Activated CD4-positive, alpha-beta T cell treated with anti-CD3 and anti-CD28 coated beads, Interleukin-2, amount 10 ng/mL, durations not matched to agents 7 days and 5 days (primary cell): ENCODE measurements at places on chromosomes 1 and 21. TPM values are rescaled to one million over a fixed set of nuclear protein-coding genes. Genes with fewer than 3 reads are reported as not detected.

GRCh38 chr1:119250299-119250698 lies 109.8 kb upstream of the WARS2 start:
- DNase-seq: no peak

DNA sequence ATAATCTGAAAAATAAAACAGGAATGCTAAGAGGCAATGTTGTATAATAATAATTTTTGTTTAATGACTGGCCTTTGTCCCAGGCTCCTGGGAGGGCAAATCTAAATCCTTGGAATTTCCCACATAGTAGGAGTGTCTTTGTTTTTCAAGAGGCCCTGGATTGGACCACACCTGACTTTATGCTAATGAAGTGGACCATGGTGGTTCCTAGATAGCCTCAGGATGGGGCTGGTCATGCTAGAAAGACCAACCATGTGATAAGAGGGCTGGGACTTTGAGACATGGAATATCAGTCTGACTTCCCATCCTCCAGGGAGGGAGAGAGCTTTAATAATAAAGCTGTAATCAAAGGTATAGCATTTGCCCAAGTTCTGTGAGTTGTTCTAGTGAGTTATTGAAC lies 138.2 kb upstream of the RAB4A start:
- no peak for DNase-seq

DNA sequence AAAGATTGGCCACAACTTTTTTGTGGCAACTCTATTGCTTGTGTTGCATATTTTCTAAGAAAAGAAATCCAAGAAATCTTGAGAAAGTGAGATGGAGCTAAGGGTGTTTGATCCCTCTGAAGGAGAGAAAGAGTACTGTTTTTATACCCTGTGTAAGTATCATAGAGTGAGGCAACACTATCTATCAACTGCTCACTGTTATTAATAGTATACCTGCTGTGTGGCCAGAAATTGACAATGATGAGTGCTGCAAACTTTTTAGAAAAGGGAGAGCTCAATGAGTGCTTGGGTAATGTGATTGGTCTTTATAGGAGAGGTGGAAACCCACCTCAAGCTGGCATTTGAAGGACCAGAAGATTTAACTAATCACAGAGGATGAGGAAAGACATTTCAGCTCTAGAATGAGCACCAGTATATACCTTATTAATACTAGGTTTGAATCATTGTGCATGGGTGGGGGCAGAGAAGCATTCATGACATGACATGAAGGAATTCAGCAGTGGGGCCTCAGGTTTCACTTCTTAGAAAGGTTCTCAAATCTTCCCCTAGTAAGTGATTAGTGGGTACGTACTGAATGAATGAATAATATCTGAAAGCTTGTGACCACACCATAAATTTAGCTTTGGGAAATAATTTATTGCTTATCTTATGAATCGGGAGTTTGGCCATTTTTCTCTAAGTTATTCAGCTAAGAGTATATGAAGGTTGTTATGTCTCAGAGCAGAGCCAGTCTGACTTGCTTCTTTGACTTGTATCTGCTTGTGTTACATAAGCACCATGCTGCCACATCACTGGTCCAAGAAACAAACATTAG lies 169.2 kb upstream of the SGIP1 start:
- no peak for DNase-seq

DNA sequence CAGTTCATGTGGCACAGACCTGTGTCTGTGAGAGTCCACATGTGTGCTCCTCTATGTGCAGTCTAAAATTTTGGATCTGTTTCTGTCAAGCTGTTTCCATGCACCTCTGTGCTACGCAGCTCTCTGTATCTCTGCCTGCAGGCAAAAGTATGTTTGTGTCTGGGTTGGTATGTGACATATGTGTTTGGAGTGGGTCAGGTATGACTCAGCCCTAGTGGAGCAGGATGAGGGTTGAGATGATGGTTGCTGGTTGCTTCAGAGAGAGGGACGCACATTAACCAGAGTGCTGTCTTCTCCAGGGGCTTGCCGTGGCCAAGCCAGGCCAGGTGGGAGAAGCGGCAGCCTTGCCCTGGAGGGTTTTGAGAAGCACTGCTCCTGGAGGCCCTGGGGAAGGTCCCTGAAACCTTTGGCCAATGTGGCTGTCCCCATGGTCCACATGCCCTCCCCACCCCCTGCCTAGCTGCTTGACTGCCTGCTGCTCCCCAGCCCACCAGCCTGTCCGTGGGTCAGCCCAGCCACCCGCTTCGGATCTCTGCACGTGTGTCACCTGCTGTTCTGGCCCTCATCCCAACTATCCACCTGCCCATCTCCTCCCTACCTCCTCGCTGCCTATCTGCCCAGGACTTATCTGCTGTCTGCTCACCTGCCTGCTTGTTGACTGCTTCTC lies 4.1 kb upstream of the EVA1B start:
- DNase-seq: no peak

- DNase-seq: no peak
Measured at GRCh38 chr1:35470977-35471613, 86.1 kb downstream of the KIAA0319L start.

- DNase-seq: no peak
Measured at GRCh38 chr1:6111991-6112689, 66.5 kb downstream of the KCNAB2 start.

- DNase-seq: no peak
Measured at GRCh38 chr1:89381618-89382017, 17.8 kb downstream of the GBP6 start.

- no peak for DNase-seq
Measured at GRCh38 chr1:114458237-114458777, 52.7 kb downstream of the TRIM33 start.

- no peak for DNase-seq
Measured at GRCh38 chr1:51981555-51981954, 8.9 kb downstream of the RAB3B start.

SPRR5 gene
- total RNA-seq: not detected

DNA sequence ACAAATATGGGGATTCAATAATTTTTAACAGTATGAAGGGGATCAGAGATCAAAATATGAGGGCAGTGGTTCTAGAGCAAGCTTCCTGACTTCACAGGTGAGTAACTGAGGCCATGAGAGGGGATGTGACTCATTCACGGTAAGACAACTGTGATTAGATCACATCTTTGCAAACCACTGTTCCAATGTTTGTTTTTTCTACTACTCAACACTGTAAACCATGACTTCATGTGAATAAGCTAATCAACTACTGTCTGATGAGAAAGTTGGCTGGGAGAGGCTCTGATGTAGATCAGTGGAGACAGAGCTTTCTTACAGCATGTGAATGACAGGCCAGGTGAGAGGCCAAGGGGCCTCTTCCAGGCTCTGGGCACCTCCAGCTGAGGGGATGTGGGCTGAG lies 84.7 kb downstream of the BRINP2 start:
- DNase-seq: no peak

DNA sequence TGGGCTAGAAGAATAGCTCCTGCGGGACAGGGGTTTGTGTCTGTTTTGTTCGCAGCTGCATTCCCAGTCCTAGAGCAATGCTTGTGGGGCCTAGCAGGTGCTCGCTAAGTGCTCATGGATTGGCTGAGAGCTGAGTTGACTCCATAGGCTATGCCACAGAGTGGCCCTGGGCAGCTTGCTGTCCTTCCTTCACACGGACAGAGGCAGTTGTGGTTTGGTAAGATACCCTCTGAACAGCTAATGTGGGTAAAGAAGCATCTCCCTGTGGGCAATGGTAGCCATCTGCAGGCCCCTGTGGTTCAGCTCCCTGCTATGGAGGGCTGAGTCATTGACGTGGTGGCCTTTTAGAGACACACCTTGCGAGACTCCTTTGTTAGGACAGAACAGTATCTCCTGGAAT lies 23.5 kb upstream of the LBR start:
- DNase-seq: no peak

GRCh38 chr1:234624724-234625117 lies 14.7 kb upstream of the IRF2BP2 start:
- no peak for DNase-seq

DNA sequence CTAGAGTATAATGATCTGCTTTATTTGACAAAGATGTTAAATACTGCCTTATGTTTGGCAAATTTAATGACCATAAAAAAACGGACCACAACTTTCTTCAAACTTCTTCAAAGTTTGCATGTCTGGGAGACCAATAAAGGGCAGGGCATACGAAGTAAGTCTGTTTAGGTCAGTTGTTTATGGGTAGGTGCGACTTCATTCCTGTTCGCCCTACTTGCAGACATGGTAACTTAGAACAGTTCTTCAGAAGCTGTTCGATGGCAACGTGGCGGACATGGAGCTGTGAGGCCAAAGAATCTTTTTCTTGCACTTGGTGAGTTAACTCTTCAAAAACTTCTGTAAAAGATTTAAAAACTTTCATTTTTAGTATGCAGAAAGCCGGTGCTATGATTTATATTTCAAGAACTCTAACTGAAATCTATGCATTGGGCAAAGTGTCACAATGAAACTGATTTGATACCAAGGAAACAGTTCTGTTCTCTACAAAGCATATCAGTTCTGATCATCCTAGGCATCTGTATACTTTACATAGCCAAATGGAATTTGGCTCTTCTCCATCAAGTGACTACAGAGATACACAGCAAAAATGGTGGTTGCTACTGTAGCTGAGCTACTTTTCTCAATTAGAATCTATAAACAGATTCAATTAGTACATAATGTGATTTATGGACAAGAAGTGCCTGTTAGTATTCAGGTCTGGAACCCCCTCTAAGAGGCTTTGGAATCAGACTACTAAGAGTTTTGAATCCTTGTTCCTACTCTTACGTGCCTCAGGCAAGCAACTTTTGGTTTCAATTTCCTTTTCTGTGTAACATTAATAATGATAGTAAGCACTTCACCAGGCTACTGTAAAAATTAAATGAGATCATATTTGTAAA lies 25.7 kb downstream of the C21orf91 start:
- peak; percentile 27 for DNase-seq

DNA sequence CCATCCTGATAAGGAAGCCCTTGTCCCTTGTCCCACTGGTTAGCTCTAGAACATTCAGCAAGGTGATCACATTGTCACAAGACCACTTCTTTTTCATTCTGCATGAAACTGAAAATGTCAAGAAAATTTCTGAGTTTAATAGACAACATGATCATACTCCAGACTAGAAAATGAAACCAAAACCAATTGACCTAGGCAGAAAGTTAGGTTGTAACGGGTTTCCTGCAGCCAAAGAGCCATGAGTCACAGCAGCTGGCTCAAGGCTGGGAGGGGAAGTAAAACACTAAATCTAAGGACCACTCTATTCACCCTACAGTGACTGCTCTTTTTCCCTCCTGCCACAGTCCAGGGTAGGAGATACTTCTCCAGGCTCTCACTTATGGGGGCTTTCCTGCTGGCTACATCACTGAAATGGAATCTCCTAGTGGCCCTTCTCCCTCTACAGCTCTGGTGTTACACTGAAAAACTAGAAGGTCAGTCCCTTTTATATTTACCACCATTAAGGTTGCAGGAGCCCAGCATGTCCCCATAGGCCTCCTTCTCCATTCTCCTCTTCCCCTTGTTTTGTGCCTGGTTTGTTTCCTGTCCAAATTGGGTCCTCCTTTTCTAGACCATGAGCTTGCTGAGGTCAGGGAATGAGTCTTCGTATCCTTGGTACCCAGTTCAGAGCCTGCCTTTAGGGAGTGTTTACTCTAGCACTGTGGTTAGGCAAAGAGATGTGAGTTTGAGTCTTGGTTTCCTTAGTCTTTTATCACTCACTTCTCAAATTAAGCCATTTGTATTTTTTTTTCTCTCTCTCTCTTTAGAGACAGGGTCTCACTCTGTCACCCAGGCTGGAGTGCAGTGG lies 236.5 kb upstream of the JUN start:
- DNase-seq: peak; percentile 65

DNA sequence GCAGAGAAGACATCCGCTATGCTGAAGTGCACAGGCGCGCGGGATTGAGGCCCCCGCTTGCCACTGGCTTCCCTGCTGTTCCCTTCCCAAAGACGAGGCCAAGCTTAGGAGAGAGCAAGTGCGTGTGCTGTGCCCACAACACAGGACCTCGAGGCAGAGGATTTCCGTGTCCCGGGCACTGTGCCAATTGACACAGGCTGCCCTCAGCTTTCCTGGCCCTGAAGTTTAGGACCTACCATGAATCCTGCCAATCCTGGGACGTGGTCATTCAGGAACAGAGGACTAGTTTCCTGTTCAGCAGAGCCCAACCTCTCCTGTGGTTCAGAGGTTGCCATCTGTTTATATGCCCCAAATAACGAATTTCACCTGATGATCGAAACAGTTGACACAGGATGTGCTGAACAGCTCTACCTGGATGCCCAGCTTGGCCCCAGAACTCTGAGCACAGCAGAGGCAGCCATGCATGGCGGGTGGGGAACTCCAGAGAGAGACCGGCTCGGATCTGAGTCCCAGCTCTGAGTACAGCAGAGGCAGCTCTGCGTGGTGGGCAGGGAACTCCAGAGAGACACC lies 22.0 kb downstream of the SLC37A1 start:
- no peak for DNase-seq

DNA sequence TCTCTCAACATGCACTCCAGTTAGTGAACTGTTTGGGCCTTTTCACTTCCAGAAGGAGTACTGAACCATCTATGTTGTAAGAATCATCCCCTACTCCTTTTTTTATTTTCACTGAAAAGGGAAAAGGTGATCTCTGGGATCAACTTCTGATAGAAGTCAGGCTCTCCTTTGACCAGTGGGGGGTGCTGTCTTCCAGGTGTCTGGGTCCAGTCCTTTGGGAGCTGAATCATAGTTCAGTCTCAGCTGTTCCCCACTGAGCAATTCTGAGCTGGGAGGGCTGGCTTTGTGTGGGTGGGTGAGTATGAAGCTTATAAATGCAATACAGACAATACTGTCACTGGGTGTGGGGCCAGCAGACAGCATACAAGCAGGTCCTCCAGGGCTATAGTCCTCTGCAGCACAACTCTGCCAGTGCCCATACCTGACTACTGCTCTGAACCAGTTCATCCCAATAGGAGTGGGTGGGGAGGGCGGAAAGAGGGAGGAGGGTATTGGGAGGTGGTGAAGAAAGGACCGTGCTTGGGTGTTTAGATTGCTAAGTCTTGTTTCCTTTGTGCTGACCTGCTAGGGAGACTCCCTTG lies 12.5 kb upstream of the SARS1 start:
- peak; percentile 36 for DNase-seq

DNA sequence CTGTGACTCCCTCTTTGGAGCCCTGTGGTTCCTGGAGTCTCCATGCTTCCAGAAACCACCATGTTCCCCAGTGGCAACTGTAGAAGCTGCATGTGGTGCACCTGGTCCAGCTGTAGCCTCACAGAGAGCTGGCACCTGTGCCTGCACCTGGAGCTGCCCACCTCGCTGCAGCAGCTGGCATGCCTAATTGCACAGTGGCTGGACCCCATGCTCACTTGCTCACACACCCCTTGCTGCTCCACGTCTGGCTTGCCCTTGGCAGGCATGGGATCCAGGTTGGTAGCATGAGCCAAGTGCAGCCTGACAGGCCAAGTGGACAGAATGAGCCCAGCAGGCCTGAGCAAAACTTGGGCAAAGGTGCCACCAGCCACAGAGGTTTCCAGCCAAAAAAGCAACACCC lies 680.1 kb downstream of the MATN1 start:
- DNase-seq: no peak

GRCh38 chr1:222068937-222069336 lies 327.0 kb upstream of the DUSP10 start:
- no peak for DNase-seq

- DNase-seq: no peak
Measured at GRCh38 chr21:14064296-14064645, 146.5 kb downstream of the LIPI start.

KRTAP13-2 gene
- not detected for total RNA-seq
